ENCODE measurements at places on chromosomes 16 and 17. TPM values are rescaled to one million over a fixed set of nuclear protein-coding genes. Genes with fewer than 3 reads are reported as not detected.

Gene CASKIN1
- total RNA-seq, result 3.4 TPM

Gene NUPR1
- not detected for total RNA-seq

Gene CLEC18B
- 0.39 TPM for total RNA-seq

Gene TNRC6A
- 30.3 TPM for total RNA-seq

Data from activated naive CD8-positive, alpha-beta T cell treated with anti-CD3 and anti-CD28 coated beads for 36 hours (primary cell).